Globus pallidus (tissue), 1 donor: ENCODE measurements at places on chromosomes 7 and 10.
A peak's percentile ranks its signal among the peaks of the same experiment; 100 is the strongest.

- no peak for DNase-seq
Observed at GRCh38 chr7:30348083-30348560, 63.7 kb downstream of the ZNRF2 start.

DNA sequence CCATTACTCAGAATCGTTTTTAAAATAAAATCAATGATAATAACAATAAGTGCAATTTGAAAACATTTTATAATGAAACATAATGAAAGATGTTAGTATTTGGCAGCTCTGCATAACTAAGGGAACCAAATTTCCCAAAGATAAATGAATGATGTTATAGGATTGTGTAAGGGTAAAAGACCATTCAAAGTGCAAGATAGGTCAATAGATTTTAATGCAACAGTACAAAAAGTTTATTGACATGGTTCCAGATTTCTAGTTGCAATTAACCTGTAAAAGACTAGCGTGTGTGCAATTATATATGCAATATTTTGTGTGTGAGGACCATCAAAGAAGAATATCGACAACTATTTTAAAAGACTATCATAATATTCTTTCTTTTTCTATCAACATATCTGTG, 122.3 kb downstream of the MDFIC start:
- DNase-seq: no peak

- no peak for DNase-seq
Observed at GRCh38 chr10:77212632-77213031, 425.0 kb downstream of the KCNMA1 start.

- DNase-seq: no peak
Observed at GRCh38 chr7:135217645-135218509, 6.6 kb upstream of the WDR91 start.

GRCh38 chr7:38398725-38399321, 125.4 kb upstream of the TARP start:
- DNase-seq: peak; percentile 26

GRCh38 chr10:119759832-119760231, 34.0 kb downstream of the INPP5F start:
- DNase-seq: no peak

GRCh38 chr7:89761173-89761572, 393.1 kb upstream of the STEAP1 start:
- no peak for DNase-seq

DNA sequence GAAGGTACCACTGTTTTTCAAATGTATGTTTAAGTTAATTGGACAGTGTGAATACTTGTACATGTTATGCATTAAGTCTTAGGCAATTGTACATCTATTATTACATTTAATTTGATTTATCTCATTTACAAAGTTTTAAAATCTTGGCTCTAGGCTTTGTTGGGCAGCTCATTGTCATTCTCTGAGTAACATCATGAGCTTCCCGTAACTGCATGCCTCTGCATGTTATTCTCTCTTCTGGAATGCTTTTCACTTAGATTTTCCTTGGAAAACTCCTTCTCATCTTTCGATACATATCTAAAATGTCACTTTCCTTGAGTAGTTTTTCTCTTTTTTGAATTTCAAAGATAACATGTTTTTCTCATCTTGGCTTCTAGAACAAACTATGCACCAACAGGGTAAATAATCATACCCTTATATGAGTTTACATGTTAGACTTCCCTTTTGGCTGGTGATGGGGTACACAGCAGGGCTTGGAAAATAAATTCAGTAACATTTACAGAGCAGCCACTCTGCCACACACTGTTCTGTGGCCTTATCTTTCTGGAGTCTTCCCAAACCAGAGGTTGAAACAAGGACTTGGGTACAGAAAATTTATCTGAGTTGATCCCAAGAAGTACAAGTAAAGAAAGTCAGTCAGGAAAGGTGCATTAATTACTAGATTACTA, 42.2 kb upstream of the A1CF start:
- DNase-seq: no peak

DNA sequence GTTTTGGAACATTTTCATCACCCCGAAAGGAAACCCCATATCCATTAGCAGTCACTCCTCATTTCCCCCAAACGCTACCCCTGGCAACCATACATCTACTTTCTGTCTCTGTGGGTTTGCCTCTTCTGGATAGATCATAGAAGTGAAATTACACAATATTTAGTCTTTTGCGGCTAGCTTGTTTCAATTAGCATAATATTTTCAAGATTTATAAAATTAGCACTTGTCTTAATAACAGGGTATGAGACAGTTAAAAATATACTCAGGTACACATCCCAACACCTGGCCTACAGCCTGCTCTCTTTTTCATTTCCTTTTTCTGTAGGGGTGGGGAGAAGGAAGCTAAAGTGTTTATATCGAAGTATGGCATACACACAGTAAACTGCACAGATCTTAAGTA, 81.4 kb upstream of the LRGUK start:
- DNase-seq: no peak

GRCh38 chr10:672992-673391, 16.5 kb downstream of the DIP2C start:
- DNase-seq: no peak

DNA sequence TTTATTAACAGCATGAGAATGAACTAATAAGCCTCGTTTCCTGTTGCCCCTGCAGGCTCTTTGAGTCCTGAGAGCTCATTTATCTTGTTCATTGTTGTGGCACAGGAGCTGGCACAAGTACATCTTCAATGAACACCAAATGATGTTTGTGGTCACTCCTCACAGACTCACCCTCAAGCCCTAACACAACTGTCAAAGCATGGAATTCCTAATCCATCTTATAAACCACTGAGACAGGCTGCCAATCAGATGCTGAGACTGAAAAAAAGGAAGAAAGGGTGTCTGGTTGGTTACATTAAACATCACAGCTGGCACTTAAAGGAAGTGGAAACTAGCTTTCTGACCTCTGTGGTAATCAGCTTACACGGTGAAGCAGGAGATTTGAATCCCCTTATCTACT, 7.7 kb upstream of the CCDC172 start:
- DNase-seq: peak; percentile 0

- no peak for DNase-seq
Observed at GRCh38 chr7:68107261-68107660, 1110.6 kb downstream of the TYW1 start.

- DNase-seq: no peak
Observed at GRCh38 chr10:97163181-97163580, 22.6 kb downstream of the SLIT1 start.

DNA sequence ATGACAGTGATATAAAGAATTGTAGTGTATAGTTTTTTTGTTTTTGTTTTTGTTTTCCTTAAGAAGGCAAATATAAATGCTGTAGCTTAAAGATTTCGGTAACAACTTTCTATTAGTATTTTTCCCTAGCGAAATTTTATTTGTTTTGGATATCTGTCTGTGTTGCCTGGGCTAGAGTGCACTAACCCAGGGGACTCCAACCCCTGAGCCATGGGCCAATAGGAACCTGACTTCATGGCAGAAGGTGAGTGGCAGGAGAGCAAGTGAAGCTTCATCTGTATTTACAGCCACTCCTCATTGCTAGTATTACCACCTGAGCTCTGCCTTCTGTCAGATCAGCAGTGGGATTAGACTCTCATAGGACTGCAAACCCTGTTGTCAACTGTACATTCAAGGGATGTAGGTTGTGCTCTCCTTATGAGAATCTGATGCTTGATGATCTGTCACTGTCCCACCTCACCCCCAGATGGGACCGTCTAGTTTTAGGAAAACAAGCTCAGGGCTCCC, 65.4 kb upstream of the CCAR1 start:
- no peak for DNase-seq

DNA sequence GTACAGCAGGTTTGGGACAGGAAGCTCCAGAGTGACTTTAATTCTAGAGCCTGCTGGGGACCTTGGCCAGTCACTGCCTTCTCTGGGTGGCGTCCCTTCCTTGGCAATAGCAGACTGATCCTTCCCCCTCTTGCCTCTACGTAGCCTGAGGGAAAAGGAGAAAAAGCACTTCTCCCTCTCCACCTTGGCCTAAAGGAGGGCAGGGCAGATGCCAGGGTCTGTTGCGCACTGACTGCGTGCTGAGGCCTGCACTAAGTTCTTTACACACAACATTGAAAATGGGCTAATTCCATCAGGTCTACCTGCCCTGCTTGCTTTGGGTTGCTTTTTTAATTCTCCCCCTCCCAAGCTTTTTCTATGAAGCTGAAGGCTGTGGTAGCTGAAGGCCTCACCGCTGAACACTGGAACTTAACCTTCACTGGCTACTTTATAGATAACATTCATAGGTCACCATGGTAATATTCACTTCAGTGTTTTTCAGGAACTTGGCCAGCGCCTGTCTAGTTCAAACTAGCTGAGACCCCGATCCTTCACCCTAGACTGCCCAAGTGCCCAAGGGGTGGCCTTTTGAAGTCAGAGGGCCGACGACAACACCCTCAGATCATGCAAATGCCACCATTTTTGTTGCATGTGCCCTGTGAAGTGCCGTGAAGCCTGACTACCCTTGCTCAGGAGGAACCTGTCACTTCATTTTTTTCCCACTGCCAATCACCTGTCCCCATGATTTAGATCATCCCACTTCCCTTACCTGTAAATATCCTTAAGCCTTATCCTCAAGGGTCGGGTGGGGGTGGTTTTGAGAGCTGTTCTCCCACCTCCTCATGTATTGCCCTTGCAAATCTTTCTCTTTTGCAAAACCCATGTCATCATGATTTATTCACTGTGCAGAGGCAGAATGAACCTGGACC, 28.7 kb downstream of the PRF1 start:
- no peak for DNase-seq
